ENCODE measurements at places on chromosomes 4 and X.

- DNase-seq = no peak
Observed at GRCh38 chrX:153635388-153635787, 11.6 kb upstream of the DUSP9 start.

- DNase-seq = peak; percentile 8
Observed at GRCh38 chr4:143559757-143560147, 46.2 kb downstream of the SMARCA5 start.

DNA sequence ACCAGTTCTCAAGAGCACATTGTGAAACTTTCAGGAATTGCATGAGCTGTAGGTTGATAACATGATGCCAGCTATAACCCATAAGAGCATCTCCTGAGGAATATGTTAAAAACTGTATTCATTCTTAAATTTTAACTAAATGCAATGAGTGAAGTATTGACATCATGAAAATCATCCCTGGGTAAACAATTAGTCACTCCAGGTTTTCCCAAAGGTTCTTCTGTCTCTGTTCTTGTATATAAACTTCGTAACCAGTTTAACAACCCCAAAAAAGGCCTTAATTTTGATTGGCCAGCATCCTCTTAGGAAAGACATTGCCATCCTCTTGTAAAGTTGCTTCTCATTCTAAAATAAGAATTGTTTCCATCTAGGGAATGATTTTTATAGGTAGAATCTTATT lies 80.4 kb downstream of the TET2 start:
- no peak for DNase-seq

GRCh38 chr4:183988874-183989273 lies 83.8 kb downstream of the STOX2 start:
- DNase-seq = no peak

GRCh38 chrX:132491191-132491590 lies 2.4 kb upstream of the MBNL3 start:
- DNase-seq = peak; percentile 17

GRCh38 chr4:142404191-142404611 lies 441.9 kb downstream of the INPP4B start:
- DNase-seq = no peak

DNA sequence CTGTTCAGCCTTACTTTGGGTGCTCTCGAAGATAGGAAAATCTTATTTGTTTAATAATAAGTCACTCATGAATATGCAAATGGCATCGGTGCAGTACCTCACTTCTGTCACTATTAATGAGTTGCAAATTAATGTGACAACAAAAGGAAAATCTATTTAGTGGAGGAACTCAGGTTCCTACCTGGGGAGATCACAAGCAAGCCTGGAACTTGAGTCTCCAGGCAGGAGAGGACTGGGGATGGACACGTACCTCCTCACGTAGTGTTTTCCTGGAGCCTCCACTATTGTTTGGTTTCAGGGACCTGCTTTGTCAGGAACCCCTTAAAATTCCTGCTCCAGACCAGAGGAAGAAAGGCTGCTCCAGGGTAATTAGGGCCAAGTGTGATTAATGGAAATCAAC lies 82.1 kb downstream of the BCOR start:
- DNase-seq = no peak

- DNase-seq = no peak
Observed at GRCh38 chr4:18734405-18734804, 712.9 kb upstream of the LCORL start.
